Large intestine (tissue), 12 donors: ENCODE measurements at places on chromosomes 5 and 9. TPM values are rescaled to one million over a fixed set of nuclear protein-coding genes. Genes with fewer than 3 reads are reported as not detected.
A peak's percentile ranks its signal among the peaks of the same experiment; 100 is the strongest.

The TMEM174 gene
- polyA plus RNA-seq, result not detected

The UGT3A2 gene
- polyA plus RNA-seq, result 1.6 TPM

The HTR4 gene
- polyA plus RNA-seq, result 4.7 TPM

The MELK gene
- polyA plus RNA-seq, result 8.6 TPM

The MXD3 gene
- 14.9 TPM for polyA plus RNA-seq

DNA sequence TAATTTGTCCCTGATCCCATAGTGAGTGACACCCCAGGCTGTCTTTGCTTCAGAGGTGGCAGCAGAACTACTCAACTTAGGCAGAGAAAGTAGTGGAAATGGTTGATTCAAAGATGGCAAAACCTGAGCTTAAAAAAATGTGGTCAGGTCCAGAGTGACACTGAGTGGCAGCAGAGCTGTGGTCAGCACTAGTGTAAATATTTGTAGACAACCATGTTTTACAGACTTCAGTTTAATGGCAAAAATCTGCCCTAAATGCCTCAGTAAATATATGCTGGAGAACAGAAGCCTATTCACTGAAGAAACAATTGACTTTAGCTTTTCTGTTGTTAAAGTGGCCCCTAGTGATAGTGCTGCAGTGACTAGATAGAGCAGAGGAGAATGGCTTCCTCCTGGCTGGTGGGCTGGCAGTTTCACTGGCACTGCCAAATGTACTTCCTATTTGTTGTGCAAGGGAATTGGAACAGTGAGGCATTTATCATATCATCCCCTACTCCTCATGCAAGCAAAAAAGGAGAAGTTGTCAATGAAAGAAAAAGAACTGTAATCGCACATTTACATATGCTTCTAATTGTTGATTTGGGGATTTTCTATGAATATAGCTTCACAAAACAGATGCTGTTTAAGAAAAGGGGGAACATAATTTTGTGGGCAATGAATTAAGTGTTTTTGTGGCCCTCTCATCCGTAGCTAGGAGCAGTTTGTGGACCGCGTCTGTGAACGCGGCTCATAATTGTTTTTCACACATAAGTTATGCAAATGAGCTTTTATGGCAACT lies 12.0 kb downstream of the PBX3 start:
- no peak for DNase-seq

GRCh38 chr5:67005737-67006499 lies 190.7 kb downstream of the CD180 start:
- no peak for DNase-seq

DNA sequence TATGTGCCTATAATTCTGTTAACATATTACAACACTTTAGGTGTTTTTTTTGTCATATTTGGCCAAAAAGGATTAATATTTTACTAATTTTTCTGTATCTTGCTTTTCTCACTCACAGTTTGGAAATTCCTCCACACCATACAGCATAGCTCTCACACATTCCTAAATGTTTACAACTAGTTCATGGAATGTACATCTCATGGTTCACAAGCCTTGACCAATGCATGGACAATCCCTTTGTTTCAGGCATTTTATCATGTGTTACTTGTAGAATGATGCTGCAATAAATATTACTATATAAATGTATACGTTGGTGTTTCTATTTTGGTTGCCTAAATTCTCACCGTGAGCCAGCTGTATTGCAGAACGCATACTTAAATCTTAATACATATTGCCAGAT lies 80.5 kb upstream of the SPATA31C2 start:
- no peak for DNase-seq

- no peak for DNase-seq
Measured at GRCh38 chr5:127878174-127878750, 175.1 kb downstream of the CCDC192 start.

DNA sequence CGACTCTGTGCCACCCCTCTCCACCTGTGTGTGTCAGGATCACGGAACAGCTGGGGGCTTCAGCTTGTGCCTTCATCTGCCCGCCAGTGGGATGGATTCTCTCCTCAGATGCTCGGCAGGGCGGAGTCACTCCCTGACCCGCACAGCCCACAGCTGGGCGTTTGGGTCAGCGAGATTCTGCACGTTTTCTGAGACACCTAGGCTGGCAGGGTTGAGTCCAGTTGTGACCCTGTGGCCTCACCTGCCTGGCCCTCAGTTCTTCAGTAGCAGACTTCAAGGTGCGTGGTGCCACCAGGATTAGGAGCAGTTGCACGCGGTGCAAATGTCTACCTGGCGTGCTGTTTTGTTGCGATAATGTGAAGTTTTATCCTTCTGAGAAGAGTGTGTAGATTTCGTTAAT lies 5.0 kb downstream of the NDUFS6 start:
- no peak for DNase-seq

GRCh38 chr5:115424446-115424845 lies 120.1 kb downstream of the FEM1C start:
- no peak for DNase-seq

GRCh38 chr9:33133186-33133585 lies 34.0 kb downstream of the B4GALT1 start:
- no peak for DNase-seq

- no peak for DNase-seq
Measured at GRCh38 chr9:90299968-90300367, 342.7 kb downstream of the DIRAS2 start.

GRCh38 chr5:150446088-150446487 lies 3.5 kb downstream of the RPS14 start:
- DNase-seq, result no peak

GRCh38 chr5:89908876-89909275 lies 500.7 kb downstream of the CETN3 start:
- DNase-seq, result no peak

GRCh38 chr5:111929867-111930266 lies 172.9 kb upstream of the NREP start:
- DNase-seq, result peak; percentile 29

- no peak for DNase-seq
Measured at GRCh38 chr5:6716629-6717149, 3.5 kb downstream of the TENT4A start.

DNA sequence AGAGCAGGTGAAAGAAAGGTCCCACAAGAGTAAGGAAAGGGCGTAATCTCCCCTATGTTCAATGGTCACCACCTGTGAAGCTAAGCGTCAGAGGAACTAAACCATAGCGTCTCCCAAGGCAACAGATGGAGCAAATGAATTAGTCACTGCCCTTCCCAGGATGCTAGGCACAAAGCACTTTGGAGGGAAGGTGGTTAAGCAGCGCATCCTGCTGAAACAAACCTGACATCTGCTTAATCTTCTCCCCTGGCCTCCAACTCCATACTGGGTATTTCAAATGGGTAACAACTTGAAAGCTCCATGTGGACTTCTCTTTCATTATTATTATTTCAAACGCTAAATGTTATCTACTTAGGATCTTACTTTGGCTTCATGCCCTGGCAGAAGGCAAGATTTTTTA lies 227.3 kb downstream of the MLLT3 start:
- no peak for DNase-seq
